ENCODE measurements at places on chromosomes 5 and 9. TPM values are rescaled to one million over a fixed set of nuclear protein-coding genes. Genes with fewer than 3 reads are reported as not detected.

DNA sequence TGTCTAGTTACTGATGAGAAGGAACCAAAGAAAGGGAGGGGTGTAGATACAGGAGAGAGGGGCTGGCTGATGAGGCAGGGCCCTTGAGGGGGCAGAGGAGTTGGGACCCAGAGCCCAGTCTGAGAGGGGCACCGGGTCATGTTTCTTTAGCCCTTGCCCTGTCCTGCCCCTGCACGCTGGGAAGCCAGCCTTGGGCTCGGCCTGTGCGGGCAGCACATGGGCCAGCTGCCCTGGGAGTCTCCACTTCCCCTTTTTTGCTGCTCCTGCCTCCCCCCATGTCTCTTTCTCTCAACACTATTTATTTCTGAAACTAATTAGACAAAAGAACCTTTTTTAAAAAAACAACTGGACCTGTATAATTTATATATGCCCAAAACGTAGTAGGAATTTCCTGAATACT is 20.5 kb downstream of the MVB12B start:
- no peak for DNase-seq

- DNase-seq, result no peak
Measured at GRCh38 chr5:53481887-53482716, 1.7 kb downstream of the FST start.

- DNase-seq, result peak; percentile 10
Measured at GRCh38 chr5:177195307-177195952, 61.9 kb downstream of the NSD1 start.

DNA sequence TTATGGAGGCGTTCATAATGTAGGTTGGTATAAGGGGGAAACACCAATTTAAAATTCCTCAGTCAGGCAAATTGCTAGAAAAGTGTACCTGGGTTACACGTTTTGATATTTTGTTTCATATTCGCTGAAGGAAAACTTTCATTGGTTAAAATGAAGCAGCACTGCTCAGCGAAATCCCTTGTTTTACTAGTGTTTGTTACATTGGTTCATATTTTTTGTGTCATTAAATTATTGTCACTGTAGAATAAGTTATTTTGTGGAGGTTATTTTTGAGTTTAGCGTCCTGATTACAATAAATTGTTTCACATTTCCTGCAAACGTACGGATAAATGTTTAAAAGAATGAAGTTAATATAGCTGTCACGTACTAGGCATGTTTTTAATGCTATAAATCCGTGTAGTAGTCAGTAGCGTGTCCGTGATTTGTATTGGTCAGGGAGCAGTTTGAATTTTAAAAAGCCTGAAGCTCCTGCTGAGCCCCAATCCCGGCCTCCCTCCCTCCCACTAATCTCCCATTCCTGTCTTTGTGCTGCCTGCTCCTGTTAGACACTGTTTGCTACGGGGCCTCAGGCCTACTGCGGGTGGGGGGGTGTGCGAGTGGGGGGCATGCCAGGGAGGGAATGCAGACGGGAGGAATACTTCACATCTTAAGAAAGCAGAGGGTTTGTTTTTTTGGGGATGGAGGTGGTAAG is 2.0 kb downstream of the NIPBL start:
- DNase-seq, result no peak

DNA sequence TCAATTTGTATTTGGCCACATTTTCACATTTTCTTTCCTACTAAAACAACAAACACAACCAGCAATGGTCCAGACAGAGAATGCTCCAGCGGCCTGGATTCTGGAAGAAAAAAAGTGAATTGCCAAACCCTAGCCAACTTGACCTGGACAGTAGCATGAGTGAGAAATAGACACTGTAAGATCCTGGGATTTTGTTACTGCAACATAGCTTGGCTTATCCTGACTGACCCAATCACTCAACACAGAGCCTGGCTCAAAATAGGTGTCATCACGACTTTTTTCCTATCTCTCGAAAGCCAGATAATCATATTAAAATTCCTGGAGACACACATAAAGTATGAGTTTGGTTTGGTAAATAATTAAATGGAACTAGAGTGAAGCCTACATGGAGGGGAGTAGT is 25.4 kb upstream of the MVB12B start:
- no peak for DNase-seq

DNA sequence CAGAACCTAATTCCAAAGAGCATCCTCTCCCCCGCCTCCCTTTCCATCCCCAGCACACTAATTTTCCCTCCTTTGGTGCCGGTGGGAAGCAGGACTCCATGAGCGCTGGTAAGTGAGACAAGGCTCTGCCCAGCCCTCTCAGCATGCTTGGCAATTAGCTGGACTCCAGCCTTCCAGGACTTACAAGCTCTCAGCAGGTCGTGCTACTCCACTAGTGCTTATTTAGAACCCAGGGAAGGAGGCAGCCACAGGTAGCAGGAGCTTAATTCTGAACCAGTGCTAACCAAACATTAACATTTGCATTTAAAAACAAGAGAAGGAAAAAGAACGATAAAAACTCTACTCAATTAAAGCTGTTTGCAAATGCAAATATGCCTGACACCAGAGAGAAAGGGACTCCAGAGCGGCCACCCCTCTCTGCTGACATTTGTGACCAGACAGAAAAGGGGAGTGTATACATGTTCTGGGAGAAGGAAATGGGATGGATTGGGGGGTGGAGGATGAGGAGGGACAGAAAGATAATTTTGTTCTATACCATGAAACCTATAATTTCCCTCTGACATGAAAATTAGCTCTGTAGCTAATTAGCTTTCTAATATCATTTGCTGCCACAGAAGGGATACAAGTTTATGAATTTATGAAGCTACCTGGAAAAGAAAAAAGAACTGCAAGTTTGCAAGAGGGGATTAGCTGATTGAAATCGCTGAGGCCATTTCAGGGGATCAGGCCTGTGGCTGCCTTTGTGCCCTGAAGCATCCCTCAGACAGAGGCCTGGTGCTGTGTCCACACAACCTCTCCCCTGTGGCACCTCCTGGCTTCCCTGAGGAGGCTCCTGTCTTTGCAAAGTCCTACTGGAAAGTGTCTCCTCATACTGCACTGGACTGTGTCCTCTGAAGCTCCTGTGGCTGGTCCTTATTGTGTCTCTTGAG is 266.3 kb downstream of the SEC61B start:
- no peak for DNase-seq

- no peak for DNase-seq
Measured at GRCh38 chr5:157086751-157087359, 22.0 kb downstream of the HAVCR2 start.

DNA sequence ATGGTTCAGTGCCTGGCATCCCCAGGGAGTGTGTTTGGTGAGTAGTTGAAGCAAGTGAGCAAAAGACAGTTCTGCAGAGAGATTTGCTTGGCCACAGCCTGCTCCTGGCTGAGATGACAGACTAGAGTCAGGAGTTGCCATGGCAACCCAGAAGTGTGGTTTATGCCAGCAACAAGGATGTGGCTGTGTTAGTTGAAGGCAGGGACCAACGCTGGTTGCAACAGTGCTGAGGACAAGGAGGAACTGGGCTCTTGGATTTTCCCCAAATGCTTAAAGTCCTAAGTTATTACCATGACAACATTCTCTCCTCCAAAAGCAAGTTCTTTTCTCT is 2.7 kb downstream of the NXNL2 start:
- peak; percentile 99 for DNase-seq

DNA sequence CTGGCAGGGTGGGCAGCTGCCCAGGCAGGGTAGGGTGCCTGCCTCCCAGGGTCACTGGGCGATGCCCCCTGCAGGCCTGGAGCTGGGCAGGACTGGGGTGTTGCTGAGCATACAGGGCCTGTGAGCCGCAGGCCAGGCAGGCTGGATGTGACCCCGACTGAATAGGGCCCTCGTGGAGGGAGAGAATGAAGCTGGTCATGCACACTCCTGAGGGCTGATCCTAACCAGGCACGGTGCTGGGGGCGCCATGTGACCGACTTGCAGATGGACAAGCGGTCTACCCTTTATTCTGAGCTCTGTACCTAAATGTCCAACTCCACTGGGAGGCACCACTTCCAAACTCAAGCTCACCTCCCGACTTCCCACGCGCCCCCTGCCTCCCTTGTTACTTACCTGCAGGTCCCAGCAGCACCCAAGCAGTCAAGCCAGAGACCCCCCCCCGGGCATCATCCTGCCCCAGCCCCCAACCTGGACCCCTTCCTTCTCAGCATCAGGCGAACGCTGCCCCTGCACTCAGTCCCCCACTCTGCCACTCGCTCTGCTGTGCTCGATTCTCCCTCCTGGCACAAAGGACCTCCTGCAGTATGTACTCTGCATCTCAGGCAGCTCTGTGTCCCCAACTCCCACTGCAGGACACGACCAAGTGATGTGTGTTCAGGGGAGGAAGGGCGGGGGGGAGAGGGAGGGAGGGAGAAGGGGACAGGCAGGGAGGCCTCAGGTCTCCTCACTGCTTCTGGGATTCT is 76.8 kb upstream of the PHYKPL start:
- no peak for DNase-seq

DNA sequence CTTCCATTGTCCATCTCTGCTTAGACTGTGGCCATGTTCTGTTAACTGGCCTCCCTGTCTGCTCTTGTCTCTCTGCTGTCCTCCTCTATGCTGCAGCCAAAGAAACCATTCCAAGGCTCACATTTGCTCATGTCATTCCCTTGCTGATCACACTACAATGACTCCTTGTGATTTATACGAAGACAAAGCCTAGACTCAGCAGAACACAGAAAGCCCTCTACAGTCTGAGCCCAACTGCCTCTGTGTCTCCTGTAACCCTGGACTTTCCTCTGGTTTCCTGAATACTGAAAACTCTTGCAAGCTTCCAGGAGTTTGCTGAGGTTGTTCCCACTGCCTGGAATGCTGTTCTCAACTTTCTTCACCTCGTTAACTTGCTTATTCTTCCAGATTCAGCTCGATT is 191.8 kb downstream of the TMEM38B start:
- no peak for DNase-seq

- no peak for DNase-seq
Measured at GRCh38 chr5:68378204-68378820, 162.8 kb downstream of the PIK3R1 start.

DNA sequence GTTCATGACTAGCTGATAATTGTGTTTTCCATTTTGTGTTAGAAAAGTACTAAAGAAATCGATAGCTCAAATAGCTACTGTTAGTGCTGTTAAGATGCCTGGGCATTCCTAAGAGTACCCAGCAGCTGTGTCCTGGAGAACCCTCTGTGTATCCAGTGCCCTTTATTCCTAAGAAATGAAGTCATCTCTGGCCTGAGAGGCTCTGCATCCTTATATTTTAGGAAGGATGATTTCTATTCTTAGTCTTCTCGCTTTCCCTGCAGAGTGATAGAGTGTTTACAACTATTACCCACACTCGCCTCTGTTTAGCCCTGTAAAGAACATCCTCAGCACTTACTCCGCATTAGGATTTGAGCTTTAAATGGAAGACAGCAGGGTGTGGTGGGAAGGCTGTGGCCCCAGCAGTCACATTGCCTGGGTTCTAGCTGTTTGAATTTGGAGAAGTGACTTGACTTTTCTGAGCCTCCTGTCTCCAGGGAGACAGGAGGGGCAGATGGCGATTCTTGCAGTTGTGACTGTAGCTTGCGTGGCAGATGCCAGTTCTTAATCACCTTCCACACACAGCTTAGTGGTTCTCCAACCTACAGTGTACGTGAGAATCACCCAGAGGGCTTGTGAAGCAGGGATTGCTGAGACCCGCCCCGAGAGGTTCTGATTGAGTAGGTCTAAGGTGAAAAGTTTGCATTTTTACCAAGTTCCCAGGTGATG is 177.2 kb upstream of the PITX1 start:
- no peak for DNase-seq

- DNase-seq, result no peak
Measured at GRCh38 chr5:116152169-116152568, 67.3 kb downstream of the COMMD10 start.

GRCh38 chr9:107283623-107284616 is 841 bp downstream of the RAD23B start:
- DNase-seq, result no peak

DNA sequence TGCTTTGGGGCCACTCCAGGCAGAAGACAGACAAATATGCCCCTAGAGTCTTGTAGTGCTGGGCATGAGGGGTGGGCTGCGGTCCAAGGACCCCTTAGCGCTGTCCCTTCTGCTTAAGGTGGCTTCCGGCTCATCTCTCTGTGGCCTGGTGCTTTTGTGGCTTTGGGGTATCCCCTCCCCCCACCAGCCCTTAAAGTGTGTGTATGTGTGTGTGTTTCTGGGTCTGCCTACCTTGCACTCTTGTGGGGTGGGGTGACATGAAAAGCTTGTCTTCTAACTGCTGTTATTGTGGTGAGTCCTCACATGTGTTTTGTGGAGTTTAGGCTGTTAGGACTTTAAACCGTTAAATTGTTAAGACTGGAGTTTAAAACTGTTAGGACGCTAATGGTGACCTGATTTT is 23.6 kb downstream of the MARCHF6 start:
- DNase-seq, result no peak

DNA sequence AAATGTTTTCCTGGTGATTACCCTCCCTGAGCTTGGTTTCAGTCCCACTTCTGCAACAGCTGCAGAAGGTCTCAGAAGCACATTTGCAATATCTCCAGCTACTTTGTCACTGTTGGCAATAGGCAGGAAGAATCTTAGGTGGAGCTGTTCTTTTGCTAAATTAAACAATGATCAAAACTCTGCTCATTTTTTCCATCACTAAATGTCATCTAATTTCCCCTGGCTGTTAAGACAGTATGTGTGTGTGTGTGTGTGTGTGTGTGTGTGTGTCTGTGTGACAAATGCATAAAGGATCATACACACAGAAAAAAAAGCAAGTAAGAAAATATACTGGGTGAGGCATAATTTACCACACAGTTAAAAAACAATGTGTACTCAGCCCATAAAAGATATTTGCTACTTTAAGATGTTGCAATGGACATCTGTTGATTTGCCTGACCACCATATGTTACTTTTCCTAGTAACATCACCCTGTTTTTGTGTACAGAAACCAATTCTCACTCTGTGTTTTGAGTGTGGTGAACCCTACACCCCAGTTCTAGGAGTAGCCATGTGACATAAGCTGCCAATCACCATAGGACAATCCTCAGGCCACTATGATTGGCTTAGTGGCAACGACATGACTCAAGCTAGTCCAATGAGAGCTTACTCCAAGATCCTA is 572.6 kb upstream of the CLINT1 start:
- no peak for DNase-seq

- DNase-seq, result no peak
Measured at GRCh38 chr9:129916707-129917106, 81.4 kb downstream of the USP20 start.

PSMB7 gene
- total RNA-seq, result 364 TPM

SUSD3 gene
- 1.3 TPM for total RNA-seq

CTXN3 gene
- not detected for total RNA-seq

CYFIP2 gene
- total RNA-seq, result 99.9 TPM

SDHA gene
- 77.4 TPM for total RNA-seq

ZDHHC11B gene
- 0.55 TPM for total RNA-seq

STOM gene
- total RNA-seq, result 18.9 TPM

GPR150 gene
- total RNA-seq, result not detected

GLRX gene
- 139 TPM for total RNA-seq

GARIN3 gene
- total RNA-seq, result not detected

All from kidney epithelial cell (primary cell).